Stimulated activated CD4-positive, alpha-beta T cell treated with anti-CD3 and anti-CD28 coated beads, Interleukin-1b, Interleukin-23, amount 100 ng/mL, for 1 hour (primary cell): ENCODE measurements at places on chromosomes 4 and X.

- no peak for DNase-seq
Observed at GRCh38 chr4:166366012-166366411, 493.0 kb downstream of the TLL1 start.

DNA sequence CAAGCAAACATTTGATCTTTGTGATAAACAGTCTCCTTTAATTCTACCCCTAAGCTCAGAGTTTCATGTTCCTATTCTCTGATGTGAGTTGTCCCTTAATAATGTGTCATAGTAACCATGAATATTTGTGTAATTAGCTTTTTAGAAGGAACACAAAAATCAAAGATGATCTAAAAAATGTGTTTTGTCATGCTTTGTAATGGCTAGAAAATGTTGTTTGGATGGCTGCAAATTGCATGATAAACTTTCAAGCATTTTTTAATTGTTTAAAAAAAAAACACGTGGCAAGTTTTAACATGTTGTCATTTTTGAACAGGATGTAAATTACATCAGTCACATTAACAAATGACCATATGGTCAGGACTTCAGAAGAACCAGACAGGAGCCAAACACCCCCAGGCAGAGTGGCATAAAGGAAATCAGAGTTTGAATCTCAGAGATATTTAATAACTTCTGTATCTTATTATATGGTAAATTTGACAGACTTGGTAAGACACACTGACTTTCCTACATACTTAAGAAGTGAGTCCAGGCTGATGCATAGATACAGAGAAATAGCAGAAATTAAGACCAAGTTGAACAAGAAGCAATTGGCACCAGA, 223.9 kb upstream of the VEGFC start:
- DNase-seq = no peak

DNA sequence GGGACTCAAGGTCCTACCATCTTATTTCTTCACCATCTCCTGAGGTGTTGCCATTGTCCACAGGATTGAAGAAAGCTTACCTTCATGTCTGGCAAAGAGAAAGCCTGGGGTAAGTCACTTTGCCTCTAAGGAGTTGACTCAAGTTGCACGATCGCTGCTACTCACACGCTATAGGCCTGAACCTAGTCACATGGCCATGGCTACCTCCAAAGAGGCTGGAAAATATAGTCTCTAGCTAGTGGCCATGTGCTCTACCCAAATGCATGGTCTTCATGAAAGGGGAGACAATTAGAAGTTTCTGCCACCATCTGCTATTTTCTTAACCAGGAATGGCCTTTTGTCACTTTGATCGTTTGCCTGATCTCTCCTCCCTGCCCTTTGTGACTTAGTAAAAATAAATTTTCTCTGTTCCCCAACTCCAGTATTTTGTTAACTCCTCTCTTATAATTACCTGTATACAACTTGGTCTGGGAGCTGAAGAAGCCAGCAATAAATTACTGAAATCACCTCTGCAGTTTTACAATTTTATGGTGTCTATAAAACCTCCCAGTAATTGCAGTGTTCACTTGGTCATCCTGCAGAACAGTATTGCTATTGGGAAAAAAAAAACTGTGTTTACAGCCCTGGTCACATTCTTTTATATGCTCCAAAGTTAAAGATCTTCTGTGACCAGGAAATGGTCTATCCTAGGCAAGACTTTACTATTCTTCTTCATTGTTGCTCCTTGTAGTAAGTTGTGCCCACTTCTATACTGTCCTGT, 126.7 kb upstream of the TSPAN5 start:
- DNase-seq = no peak

- no peak for DNase-seq
Observed at GRCh38 chrX:45840411-45840950, 639.8 kb upstream of the DIPK2B start.

DNA sequence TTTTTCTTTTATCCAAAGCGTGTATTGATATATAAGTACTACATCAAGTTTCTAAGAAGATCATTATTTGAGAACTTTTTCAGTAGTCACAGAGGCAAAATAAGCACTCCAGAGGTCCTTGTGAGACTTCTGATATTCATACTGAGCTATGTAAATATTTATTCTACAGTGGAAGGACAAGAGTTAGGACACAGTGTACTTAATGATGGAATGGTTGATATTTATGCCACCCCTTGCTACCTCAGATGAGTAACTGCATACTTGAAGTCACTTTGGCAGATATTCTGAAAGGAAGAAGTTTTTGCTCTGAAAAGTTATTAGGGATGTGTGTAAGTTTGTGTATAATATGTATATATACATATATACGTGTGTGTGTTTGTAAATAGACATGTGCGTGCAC, 30.3 kb downstream of the MAGEA1 start:
- DNase-seq = no peak

DNA sequence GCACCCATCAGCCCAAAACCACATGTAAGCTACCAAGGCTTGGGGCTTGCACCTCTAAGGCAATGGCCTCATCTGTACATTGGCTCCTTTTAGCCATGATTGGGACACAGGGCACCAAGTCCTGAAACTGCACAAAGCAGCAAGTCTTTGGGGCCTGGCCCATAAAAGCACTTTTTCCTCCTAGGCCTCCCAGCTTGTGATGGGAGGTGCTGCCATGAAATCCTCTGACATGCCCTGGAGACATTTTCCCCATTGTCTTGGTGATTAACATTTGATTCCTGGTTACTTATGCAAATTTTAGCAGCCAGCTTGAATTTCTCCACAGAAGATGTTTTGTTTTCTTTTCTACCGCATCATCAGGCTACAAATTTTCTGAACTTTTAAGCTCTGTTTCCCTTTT, 58.5 kb upstream of the PABPC4L start:
- DNase-seq = no peak

DNA sequence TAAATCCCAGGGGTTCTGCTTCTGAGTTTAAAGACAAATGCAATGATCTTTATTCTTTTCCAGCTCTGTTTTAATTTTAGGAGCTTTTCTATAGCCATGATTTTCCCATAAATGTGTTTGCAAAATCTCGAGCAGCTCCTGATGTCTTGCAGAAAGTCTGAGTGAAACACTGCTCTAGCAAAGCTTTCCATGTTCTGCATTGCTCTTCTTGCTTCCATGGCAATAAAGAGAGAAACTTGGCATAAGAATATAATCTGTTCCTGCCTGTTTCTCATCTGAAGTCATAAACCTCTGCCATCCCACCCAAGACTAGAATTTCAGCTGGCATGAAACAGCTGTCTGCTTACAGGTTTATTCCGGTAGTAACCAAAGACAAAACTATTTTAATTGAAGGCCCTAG, 254.5 kb downstream of the SPRY1 start:
- no peak for DNase-seq

- no peak for DNase-seq
Observed at GRCh38 chr4:129334136-129334535, 238.2 kb downstream of the C4orf33 start.

- DNase-seq = no peak
Observed at GRCh38 chrX:63963095-63963784, 178.2 kb upstream of the ARHGEF9 start.

DNA sequence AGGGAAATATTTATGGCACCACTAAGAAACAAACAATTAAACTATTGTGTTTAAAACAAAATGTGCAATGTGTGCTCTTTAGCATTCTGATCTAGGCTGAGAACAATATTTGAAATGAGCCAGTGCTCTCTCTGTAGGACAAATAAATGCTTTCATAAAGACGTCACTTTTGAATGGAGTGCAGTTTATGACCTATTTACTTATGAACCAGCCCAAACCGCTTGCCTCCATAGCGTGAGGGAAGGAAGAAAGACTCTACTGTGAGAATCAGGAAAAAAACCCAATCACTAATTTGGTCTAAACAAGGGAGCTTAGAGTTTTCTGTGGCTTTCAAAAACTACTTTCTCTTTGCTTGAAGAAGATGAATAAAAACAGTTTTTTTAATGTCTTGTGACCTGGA, 39.4 kb downstream of the SAT1 start:
- DNase-seq = no peak

DNA sequence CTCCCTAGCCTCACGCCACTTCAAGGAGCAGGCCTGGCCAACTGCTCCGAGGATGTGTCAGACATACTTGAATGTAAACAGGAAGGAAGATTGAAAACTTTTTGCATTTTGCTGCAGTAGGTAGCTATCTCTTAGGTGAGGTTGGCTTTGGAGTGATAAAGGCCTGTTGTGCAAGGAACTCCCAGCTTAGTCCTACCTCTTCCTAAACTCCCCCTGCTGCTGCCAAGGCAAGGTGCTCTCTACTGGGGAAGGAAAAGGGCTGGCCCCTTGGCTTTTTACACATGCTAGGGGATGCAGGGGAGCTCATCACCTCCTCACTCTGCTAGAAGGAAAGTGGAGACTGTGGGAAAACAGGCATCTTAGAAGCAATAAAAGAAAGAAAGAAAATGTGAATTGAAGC, 10.7 kb upstream of the BRS3 start:
- DNase-seq = no peak

DNA sequence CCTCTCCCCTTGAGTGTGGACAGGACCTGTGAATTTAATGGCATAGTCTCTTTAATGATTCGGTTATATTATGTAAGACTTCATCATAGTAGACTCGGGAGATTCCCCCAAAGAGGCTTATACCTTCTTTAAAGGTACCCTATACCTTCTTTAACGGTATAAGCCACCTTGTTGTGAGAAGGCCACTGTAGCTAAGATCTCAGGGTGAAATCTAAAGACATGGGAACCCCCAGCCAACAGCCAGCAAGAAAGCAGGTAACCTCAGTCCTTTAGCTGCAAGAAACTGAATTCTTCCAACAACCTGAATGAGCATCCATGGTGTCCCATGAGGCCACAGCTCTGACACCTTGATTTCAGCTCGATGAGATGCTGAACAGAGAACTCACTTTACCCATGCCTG, 931 bp downstream of the DDX60 start:
- no peak for DNase-seq

DNA sequence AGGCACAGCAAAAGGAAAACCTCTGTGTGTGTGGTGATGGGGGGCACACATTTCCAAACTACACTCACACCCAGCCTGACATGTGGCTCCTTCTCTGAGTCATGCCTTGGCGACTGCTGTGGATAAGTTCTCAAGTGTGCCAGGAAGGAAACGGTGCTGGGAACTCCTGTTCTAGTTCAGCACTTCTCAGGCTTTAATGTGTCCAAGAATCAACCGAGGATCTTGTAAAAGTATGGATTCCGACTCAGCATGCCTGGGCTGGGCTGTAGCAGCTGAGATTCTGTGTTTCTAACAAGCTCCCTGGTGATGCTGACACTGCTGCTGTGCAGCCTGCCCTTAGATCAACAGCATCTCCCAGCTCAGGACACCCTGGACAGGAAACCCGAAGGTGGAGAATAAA, 20.2 kb downstream of the CLNK start:
- no peak for DNase-seq

DNA sequence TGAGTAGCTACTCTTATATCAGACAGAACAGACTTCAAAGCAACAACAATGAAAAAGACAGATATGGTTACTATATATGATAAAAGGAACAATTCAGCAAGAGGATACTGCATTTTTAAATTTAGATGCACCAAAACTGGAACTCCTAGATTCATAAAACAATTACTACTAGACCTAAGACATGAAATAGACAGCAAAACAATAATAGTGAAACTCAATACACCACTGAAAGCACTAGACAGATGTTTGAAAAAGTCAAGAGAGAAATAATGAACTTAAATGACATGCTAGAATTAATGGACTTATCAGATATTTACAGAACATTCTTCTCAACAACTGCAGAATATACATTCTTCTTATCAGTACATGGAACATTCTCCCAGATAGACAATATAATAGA, 99.5 kb upstream of the ITM2A start:
- no peak for DNase-seq
